T-cell (primary cell): ENCODE measurements at places on chromosomes 1 and 21. TPM values are rescaled to one million over a fixed set of nuclear protein-coding genes. Genes with fewer than 3 reads are reported as not detected.
A peak's percentile ranks its signal among the peaks of the same experiment; 100 is the strongest.

Gene MSTO1
- total RNA-seq = 96.2 TPM

Gene CFAP107
- total RNA-seq = not detected

- no peak overlapping the region for H3K27ac ChIP-seq
- peaks cover 18% of the 10 kb centered on the region for H3K4me1 ChIP-seq
- DNase-seq = no peak
- H3K4me3 ChIP-seq = no peak overlapping the region
These were observed 12.1 kb downstream of the USP24 start for GRCh38 chr1:55203064-55203463.

DNA sequence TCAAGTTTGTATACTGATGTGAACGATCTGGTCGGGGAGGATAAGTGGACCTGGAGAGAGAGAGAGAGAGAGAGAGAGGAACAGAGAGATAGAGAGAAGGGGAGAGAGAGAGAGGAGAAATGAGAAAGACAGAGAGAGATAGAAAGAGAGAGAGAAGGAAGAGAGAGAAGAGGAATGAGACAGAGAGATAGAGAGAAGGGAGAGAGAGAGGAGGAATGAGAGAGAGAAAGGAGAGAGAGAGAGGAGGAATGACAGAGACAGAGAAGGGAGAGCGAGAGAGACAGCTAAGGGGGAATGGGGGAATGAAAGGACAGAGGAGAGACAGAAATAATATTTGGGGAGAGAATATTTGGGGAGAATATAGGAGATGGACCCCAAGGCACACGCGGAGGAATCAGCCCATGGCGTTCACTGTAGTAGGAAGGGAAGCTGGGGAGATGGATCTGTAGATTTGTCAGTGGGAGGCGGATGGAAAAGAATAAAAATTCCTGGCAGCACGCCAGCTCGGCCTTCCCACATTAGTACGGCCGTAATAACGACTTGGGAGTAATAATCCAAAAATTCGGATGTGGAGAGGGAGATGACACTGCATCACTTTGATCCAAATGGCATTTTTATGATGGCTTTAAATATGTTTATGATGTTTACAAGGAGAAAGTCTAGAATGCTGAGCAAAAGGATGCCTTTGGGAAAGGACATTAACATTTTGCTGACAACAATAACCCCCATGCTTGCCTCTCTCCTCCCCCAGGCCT lies 159.8 kb upstream of the KCNJ6 start:
- no peak overlapping the region for H3K27ac ChIP-seq
- DNase-seq = no peak
- H3K4me3 ChIP-seq = no peak overlapping the region
- peaks cover 3% of the 10 kb centered on the region for H3K27me3 ChIP-seq
- no peaks in the 10 kb centered on the region for H3K36me3 ChIP-seq
- H3K4me1 ChIP-seq = no peaks in the 10 kb centered on the region

DNA sequence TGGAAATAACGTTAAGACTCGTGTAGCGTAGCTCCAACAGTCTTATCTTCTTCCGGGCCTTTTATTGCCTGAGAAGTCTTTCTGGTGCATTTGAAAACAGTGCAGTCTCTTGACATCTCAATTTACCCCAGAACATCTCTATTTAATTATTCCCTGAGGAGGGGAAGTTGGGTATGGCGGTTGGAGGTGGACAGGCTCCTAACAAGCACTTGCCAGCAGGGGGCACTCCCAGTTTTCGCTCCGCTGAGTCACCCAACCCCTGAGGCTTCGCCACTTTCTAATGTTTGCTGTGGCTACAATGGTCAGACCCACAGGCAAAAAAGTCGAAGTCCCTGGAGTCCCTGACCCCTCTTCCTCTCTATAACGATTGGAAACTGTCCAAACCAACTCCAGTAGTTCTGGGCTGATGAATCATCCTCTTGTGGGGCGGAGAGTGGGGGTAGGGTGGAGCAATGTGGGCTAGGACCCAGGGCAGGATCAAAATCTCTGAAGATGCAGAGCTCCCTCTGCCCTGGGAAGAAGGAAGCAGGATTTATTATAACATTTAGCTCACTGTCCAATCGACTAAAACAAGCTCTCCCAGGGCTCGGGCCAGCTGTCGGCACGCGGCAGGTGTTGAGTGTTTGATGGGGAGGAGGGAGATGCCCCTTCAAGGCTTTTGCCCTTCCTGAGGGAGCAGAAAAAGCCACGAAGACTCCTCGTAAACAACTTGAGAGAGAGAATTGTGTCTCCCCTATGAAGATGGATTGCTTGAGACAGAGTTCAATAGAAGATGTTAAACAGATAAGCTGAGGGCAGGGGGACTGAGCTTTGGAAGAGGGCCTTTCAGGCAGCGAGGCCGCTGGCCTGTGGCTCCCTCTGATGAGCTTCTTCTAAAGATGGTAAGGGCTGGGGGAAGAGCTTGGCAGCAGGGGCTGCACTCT lies 85.7 kb downstream of the BRINP2 start:
- H3K4me3 ChIP-seq = no peak overlapping the region
- no peaks in the 10 kb centered on the region for H3K27me3 ChIP-seq
- no peaks in the 10 kb centered on the region for H3K36me3 ChIP-seq
- H3K27ac ChIP-seq = no peak overlapping the region

DNA sequence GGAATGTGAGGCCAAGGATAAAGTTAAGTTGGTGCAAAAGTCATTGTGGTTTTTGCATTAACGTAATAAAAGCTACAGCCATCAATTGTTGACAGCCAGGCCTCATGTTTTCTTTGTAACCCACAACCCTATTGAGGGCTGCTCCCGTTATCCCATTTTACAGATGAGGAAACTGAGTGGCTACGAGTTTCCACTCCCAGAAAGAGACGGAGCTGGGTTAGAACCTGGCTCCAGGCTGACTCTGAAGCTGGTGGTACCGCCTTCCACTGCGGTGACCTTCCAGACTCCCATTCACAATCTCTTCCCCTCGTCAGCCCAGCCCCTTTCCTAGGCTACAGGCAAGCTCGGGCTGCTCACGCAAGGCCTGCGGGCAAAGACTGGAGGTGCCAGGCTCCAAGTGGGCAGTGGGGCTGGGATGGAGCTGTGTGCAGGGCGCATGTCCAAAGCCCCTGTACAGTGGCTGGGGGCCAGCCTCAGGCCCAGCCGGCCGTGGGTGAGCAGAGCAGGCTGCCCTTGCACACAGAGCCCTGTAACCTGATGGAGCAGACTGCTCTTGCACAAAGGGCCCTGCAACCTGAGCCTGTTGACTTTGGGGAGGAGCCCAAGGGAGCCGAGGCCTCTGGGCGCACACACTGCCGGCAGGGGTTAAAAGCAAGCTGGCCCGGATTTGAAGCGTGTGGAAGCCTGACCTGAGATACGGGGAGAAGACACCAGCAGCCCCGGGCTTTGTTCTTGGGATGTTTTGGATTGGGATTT lies 97.4 kb upstream of the TMPRSS2 start:
- H3K4me1 ChIP-seq = no peaks in the 10 kb centered on the region
- H3K4me3 ChIP-seq = no peak overlapping the region
- no peak for DNase-seq
- no peaks in the 10 kb centered on the region for H3K36me3 ChIP-seq
- H3K27me3 ChIP-seq = peaks cover 37% of the 10 kb centered on the region

- no peak overlapping the region for H3K4me3 ChIP-seq
- no peaks in the 10 kb centered on the region for H3K27me3 ChIP-seq
- H3K36me3 ChIP-seq = no peaks in the 10 kb centered on the region
- H3K27ac ChIP-seq = no peak overlapping the region
- peaks cover 48% of the 10 kb centered on the region for H3K4me1 ChIP-seq
These were observed 41.9 kb upstream of the TNFRSF1B start for GRCh38 chr1:12124693-12125421.

- no peak overlapping the region for H3K4me3 ChIP-seq
- DNase-seq = no peak
- peak overlapping the region; percentile 99 for H3K27ac ChIP-seq
- no peaks in the 10 kb centered on the region for H3K36me3 ChIP-seq
- no peaks in the 10 kb centered on the region for H3K27me3 ChIP-seq
These were observed 1.7 kb downstream of the SLC50A1 start for GRCh38 chr1:155137154-155137949.

- no peaks in the 10 kb centered on the region for H3K36me3 ChIP-seq
- H3K27ac ChIP-seq = no peak overlapping the region
- no peak overlapping the region for H3K4me3 ChIP-seq
- H3K4me1 ChIP-seq = no peaks in the 10 kb centered on the region
- peaks cover 9% of the 10 kb centered on the region for H3K27me3 ChIP-seq
- no peak for DNase-seq
These were observed 65.9 kb downstream of the CLIC6 start for GRCh38 chr21:34734696-34735095.

DNA sequence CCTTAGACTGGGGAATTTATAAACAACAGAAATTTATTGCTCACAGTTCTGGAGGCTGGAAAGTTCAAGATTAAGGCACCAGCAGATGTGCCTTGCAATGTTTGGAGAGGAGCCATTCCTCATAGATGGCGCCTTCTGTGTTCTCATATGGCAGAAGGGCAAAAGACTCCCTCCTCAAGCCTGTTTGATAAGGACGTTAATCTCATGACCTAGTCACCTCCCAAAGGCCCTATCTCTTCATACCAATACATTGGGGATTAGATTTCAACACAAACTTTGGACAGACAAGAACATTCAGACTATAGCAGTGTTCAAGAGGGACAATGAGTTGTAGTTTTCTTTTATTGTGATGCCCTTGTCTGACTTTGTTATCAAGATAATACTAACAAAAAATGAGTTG lies 34.3 kb downstream of the PSMG1 start:
- H3K27ac ChIP-seq = no peak overlapping the region
- DNase-seq = no peak

GRCh38 chr1:198691063-198691462 lies 52.2 kb downstream of the PTPRC start:
- H3K27ac ChIP-seq = peak overlapping the region; percentile 94
- DNase-seq = no peak
- no peak overlapping the region for H3K4me3 ChIP-seq
- H3K4me1 ChIP-seq = peaks cover 24% of the 10 kb centered on the region
- peaks cover 37% of the 10 kb centered on the region for H3K36me3 ChIP-seq
- H3K27me3 ChIP-seq = no peaks in the 10 kb centered on the region

GRCh38 chr21:29005696-29006095 lies 13.0 kb upstream of the LTN1 start:
- no peaks in the 10 kb centered on the region for H3K27me3 ChIP-seq
- no peaks in the 10 kb centered on the region for H3K36me3 ChIP-seq
- DNase-seq = no peak
- no peak overlapping the region for H3K4me3 ChIP-seq
- no peak overlapping the region for H3K27ac ChIP-seq
